M059J (cell line): ENCODE measurements at places on chromosomes 2 and 18. TPM values are rescaled to one million over a fixed set of nuclear protein-coding genes. Genes with fewer than 3 reads are reported as not detected.

Gene IL36G
- not detected in 2 replicates for total RNA-seq

Gene GCG
- total RNA-seq = not detected in 2 replicates

Gene MTCL1
- total RNA-seq = 16.0 and 28.2 TPM in 2 replicates

Gene RBM45
- 9.0 and 10.0 TPM in 2 replicates for total RNA-seq

Gene STK36
- total RNA-seq = 8.2 and 11.9 TPM in 2 replicates

Gene ANKRD30B
- 0.57 and 3.4 TPM in 2 replicates for total RNA-seq

Gene EXOC6B
- total RNA-seq = 6.6 and 18.5 TPM in 2 replicates

Gene EPB41L3
- total RNA-seq = 2.7 and 4.1 TPM in 2 replicates

DNA sequence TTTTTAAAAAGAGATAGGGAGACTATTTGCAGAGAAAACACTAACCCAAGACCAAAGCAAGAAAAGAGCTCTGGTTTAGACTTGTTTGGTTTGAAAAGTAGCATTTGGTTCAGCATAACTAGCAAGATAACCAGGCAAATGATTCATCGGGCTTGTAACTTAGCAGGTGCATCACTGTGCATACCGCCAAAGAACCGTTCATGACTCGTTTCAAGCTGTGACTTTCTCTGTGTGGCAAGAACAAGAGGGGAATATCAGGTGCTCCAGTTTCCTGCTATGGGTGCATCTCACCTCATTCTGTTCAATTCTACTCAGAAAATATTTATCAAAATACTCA lies 244.9 kb downstream of the ETAA1 start:
- no peak for DNase-seq

GRCh38 chr2:221388891-221389290 lies 183.2 kb downstream of the EPHA4 start:
- DNase-seq = no peak

DNA sequence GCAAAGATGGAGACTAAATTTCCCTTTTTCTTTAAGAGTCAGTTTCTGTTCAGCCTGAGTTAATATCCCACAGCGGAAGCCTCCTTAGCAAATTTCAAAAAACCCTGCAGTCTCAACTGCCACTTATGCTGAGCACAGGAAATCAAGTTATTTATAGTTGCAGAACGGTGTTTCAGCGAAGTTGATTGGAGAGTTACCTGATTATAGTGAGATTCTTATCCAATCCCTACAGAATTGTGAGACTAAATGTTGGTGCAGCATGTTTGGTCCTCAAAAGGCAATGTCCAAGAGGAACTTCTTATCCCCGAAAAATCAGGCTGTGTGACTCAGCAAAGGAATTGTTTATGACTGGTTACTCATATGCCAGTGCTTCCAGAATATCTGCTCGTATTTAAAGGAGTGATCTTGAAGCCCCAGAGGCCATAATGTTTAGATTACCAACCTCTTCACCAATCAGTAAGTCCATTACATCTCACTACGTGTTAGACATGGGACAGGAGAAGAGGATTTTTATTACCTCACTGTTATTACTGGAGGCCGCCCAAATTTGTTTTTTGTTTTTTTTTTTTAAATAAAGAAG lies 67.9 kb downstream of the LRRFIP1 start:
- peak; percentile 95 for DNase-seq

DNA sequence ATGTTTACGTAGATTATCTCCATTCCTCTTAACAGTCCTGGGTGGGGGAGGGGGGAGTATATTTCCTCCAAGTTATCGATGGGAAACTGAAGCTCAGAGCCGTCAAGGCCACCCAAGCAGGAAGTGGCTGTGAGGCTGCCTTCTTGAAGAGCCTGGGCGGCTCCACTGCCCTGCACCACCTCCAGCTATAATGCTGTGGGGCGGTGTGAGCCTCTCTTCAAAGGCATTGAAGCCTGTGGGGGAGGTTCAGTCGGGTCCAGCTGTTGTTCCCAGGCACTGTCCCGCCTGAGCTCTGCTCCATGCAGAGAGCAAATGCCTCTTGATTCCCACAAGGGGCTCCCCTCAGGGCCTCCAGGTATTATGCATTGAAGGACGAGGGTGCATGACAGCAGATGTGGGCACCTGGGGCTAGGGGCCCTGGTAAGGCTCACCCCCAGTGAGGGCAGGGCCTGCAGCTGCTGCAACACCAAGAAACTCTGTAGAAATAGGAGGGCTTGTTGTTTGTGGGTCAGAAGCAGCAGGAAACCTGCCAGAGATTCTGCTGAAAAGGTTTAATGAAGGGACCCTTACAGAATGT lies 29.5 kb upstream of the LAPTM4A start:
- no peak for DNase-seq

Gene GAL3ST2
- total RNA-seq = not detected in 2 replicates

Gene IL37
- 0.30 TPM in 1 of 2 replicates, not detected in the other for total RNA-seq

Gene CIDEA
- not detected in 2 replicates for total RNA-seq

Gene COL5A2
- 131 and 221 TPM in 2 replicates for total RNA-seq

GRCh38 chr18:25175558-25176517 lies 176.1 kb downstream of the ZNF521 start:
- DNase-seq = no peak

- no peak for DNase-seq
These were observed 38.0 kb upstream of the CYP20A1 start for GRCh38 chr2:203200866-203201265.

DNA sequence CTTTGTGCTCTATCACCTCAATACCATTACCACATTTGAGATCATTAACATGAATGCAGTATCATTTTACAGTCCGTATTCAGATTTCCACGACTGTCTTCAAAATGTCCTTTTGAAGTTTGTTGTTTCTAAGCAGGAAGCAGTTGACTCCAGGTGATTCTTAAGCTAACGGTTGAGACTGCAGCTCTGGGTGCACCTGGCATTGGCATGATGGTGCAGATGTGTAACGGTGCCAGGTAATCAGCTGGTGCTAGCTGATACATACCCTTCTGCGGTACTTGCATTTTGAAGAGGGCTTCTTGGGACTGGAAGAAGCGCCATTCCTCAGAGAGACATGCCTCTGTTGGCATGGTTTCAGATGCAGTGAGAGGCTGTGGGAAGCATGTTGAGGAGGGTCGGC lies 19.5 kb downstream of the SIGLEC15 start:
- DNase-seq = no peak

Gene RAB31
- 36.8 and 53.6 TPM in 2 replicates for total RNA-seq

DNA sequence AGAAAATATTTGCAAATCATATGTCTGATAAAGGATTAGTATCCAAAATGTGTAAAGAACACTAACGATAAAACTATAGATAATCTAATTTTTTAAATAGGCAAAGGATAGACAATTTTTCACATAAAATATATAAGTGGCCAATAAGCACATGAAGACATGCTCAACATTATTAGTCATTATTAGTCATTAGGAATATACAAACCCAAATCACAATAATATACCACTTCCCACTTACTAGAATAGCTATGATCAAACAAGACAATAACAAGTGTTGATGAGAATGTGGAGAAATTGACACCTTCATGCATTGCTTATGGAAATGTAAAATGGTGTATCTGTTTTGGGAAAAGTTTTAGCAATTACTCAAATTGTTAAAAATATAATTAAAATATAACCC lies 12.6 kb upstream of the MAP2 start:
- DNase-seq = no peak

Gene PER2
- total RNA-seq = 1.4 and 3.7 TPM in 2 replicates

Gene UGT1A6
- total RNA-seq = 0.54 TPM in 1 of 2 replicates, not detected in the other

DNA sequence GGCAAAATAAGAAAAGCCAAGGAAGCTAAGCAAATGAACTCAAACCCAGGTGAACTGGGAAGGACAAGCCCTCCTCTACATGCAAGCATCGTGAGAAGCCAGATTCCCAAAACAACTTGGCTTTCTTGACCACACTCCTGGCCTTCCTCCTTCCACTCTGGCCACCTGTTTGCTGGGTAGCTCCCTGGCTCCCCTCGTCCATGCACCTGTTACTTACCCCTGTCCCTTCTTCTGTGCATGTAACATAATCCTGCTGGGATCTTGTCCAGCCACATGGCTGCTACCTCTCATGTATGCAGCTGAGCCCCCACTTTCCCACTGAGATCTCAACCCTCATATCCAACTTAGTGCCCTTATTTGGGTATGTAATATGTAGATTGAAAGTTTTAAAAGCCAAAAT lies 121.6 kb downstream of the MYO5B start:
- DNase-seq = no peak

DNA sequence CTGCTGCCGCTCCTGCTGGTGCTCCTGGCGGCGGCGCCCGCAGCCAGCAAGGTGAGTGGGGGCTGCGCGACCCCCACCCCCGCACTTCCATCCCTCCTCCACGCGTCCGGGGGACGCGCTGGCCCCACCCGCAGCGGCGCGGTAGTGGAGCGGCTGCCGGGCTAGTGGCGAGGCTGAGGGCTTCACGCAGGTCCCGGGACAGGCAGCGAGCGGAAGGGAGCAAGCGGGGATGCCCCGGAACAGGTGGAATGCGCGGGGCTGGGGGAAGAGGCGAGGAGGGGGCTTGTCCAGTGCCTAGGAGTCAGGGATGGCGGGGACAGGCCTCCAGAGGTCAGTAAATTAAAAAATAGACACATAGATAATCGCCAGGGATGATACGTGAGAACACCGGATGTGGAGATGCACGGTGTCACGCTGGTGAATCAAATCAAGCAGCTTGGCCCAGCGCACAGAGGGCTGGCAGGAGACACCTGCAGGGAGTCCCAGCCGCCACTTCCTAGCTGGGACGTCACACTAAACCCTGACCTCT lies 403 bp downstream of the COL4A3 start:
- no peak for DNase-seq

DNA sequence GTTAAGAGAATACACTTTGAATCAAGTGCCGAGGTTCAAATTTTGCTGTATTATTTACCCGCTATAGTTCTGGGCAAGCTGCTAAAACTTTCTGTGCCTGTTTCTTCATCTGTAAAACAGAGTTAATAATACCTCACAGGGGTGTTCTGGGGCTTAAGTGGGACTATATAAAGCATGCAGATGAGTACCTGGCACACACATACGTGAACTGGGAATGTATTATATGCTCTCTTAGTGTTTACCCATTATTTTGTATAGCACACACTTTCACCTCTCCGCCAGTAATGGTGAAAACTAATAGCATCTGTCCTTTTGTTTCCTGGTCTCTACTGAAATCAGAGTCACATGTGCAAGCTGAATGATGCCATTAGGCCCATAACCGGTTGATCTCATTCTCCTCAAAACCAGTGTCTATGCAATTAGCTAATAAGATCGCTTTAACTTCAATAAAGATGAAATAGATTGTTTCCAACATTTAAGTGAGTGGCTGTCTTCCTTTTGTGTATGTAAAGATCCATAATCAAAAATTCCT lies 3.8 kb upstream of the CDKL4 start:
- no peak for DNase-seq

DNA sequence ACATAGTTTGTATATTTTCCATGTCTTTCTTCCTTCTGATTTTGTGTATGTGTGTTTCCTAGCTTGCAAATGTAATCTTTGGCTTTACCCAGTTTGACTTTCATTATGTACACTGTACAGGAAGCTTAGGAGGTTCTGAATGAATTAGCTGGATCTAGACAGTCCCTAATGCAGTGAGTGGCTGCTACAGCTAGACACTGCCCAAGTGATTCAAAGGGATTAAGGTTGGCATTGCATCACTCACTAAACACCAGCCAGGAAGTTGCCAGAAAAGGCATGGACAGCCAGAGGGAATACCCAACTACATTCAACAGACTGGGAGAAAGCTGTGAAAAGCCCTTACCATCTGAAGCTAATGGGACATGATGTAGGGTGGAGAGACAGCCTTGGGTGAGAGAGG lies 316.0 kb upstream of the MEX3C start:
- DNase-seq = no peak

DNA sequence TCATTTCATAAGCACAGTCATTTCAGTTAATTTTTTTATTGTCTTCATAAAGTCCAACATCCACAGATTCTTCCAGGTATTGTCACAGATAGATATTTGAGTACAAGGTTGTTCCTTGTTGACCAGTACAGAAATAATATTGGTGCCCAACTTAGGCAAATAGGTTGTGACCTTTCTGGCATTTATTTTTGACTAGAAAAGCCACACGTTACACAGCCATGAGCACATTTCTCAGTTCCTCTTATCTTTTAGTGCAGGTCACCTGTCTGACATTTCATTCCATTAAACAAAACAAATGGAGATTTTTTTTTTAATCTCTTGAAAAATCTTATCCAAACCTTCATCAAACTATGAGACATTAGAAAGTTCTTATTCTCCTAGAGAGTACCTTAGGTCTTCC lies 428.8 kb downstream of the ZNF521 start:
- no peak for DNase-seq

Gene ZFP36L2
- 2.5 and 5.7 TPM in 2 replicates for total RNA-seq

DNA sequence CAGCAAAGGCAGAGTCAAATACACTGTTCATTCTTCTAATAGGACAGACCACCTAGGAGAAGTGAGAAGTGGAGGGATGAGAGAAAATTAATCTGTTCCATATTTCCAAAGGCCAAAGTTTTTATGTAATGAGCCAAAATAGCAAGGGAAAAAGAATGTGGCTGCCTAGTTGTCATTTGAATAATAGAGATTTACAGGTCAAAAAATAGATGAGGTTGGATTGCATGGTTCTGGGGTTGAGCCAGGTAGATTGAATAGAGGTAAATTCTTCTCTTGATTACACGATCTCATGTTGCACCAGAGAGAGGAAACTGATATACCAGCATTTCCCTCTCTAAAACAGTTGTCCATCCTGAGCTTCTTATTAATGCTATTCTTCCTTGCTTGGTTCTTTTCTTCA lies 325.8 kb downstream of the CCDC178 start:
- no peak for DNase-seq

DNA sequence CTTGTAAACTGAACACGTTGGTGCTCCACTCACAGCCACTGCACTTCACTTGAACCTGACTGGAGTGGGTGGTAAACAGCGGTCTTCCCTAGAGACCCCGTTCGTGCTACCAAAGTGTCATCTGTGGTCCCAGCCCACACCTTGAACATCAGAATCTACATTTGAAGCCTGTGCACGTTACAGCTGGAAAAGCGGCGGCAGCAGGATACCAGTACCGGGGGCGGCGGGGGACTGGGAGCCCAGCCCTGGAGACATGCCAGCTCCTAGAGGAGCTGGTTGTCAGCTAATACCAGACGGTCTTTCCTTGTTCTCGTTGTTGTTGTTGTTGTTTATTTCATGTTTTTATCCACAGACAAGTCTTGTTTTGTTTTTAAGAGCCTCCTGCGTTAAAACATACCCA lies 156.7 kb downstream of the WDSUB1 start:
- DNase-seq = no peak

DNA sequence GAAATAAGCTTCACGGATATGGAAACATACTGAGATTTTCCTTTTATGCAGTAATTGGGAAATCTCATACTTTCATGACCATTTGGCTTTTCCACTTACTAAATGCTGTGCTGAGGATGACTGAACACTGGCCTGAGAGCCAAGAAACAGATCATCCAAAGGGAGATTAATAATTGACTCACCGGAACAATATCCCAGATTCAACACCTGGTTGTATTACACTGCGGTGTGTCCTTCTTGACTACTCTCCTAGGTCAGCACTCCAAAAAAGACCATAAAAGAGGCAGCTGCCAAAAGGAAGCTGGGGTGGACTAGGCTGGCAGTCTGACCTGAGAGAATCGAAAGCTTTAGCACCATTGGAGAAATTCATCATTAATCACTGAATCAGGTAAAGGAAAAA lies 469.1 kb downstream of the CBLN2 start:
- DNase-seq = no peak

DNA sequence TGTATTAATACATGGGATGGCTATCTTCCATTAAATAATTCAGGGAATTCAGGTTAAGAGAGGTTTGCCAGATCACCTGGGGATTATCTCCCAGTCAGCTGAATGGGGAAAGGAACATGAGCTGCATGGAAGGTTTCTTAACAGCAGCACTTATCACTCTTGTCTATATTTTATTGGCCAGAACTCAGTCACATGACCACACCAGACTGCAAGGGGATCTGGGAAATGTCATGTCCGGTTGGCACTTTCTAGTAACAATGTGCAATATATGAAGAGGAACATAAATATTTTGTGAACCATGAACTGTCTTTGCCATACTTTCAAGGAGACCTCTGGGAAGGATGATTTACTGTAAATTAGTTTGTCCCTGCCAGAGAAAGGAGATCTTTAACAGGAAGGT lies 599.1 kb downstream of the SLC4A3 start:
- DNase-seq = peak; percentile 18

Gene GPR45
- not detected in 2 replicates for total RNA-seq
